ENCODE measurements at places on chromosomes 16 and 17. TPM values are rescaled to one million over a fixed set of nuclear protein-coding genes. Genes with fewer than 3 reads are reported as not detected.

DNA sequence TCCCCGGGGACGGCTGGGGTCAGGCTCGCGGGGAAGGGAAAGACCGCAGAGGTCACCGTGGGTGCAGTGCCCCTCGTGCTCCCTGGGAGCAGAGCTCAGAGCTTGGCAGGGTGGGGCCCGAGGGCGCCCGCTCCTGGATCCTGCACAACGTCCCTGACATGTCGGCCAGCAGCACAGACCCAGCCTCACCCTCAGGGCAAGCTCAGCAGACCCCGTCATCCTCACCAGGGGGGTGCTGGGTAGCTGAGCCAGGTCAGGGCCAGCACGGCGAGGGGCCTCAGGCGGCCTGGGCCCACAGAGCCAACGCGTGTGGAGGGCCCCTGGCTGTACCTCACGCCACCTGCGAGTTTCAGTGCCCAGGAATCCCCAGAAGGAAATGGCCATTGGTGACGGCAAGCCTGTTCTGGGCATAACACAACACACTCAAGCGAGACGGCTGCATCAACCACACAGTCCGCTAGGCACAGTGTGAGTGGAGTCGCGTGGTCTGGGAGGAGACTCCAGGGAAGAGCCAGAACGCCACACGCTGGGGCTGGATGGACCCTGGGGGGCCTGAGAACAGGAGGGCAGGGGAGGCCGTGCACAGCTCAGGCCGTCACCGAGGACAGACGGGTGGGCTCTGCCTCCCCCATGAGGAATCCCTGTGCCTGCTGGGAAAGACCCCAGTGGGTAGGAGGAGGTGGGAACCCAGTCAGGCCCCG lies 60.3 kb downstream of the ZNF778 start:
- no peak for DNase-seq

Gene STAT5B
- 129 TPM for total RNA-seq

- no peak for DNase-seq
Observed at GRCh38 chr17:7392696-7393612, 1.4 kb downstream of the PLSCR3 start.

DNA sequence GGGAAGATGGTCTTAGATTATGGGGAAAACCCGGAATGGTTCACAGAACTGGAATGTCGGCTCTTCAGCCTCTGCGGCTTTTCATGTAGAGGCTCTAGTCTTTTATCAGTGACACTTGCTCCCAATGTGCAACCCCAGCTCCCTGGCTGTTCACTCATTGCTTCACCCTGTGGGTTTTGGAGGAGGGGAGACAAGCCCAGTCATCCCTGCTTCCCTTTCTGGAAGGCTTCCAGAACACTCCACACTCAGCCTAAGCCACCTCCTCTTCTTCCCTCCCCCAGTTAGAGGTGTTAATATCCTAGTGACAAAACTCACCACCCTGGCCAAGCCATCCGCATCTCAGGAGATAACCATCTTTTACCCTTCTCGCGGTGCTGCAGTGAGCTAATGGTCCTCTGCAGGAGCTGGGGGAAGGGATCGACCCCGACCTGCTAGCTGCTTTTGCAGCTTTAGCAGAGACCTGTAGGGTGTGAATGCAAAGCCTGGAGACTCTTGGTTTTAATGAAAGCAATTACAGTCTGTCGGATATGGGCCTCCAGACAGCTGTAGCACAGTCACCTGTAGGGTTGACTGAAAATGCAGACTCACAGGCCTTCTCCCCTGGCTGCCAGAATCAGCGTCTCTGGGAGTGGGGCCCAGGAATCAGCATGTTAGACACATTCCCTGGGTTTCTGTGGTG lies 24.3 kb upstream of the LASP1NB start:
- peak; percentile 60 for DNase-seq

GRCh38 chr17:43892647-43892952 lies 14.7 kb downstream of the MPP2 start:
- DNase-seq, result no peak

Gene SDR42E2
- total RNA-seq, result 0.14 TPM

GRCh38 chr17:80455336-80455710 lies 21.1 kb downstream of the NPTX1 start:
- peak; percentile 56 for DNase-seq

DNA sequence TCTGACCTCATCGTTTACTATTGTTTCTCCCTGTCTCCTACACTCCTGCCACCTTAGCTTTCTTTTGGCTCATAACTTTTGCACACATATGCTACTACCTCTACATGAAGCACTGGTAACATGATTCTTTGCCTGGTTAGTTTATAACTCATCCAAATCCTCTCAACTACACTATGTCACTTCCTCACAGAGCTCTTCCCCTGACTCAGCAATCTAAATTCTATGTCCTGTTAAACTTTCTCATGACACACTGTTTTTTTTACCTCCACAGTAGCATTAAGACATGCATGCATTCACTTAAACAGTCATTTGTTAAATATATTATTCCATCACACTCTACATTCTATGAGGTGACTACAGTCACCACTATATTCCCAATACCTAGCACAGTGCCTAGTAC lies 19.7 kb downstream of the APPBP2 start:
- no peak for DNase-seq

Gene CCL7
- total RNA-seq, result not detected

Gene DYNLRB2
- total RNA-seq, result not detected

Gene PMFBP1
- total RNA-seq, result 1.2 TPM

- no peak for DNase-seq
Observed at GRCh38 chr17:82243648-82244412, 15.0 kb downstream of the SLC16A3 start.

DNA sequence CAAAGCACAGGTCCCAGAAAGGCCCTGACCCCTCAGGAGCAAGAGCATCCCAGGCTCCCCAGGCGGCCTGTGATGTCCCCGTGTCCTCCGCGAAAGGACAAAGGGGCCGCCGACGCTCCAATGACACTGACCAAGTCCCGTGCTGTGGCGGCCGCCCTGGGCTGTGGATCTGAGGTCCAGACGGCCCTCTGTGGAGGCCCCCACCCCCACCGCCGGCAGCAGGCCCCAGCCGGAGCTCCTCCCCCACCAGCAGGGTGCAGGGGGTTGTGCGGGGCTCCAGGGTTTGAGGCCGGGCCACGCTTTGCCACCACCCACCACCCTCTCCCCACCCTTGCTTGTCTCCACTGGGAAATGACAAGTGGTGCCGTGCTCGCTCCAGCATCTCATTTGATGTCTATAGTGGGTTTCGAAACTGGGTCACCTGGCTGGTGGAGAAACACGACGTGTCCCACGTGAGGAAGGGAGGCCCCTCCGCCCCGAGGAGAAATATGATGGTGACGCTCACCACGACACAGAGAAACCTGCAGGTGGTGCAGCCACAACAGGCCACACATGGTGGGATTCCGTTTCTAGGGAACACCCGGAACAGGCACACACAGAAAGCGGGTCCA lies 31.2 kb upstream of the ZNF469 start:
- DNase-seq, result no peak

GRCh38 chr17:82984751-82985427 lies 94.5 kb upstream of the METRNL start:
- no peak for DNase-seq

- no peak for DNase-seq
Observed at GRCh38 chr17:71055128-71055527, 885.8 kb downstream of the KCNJ2 start.

DNA sequence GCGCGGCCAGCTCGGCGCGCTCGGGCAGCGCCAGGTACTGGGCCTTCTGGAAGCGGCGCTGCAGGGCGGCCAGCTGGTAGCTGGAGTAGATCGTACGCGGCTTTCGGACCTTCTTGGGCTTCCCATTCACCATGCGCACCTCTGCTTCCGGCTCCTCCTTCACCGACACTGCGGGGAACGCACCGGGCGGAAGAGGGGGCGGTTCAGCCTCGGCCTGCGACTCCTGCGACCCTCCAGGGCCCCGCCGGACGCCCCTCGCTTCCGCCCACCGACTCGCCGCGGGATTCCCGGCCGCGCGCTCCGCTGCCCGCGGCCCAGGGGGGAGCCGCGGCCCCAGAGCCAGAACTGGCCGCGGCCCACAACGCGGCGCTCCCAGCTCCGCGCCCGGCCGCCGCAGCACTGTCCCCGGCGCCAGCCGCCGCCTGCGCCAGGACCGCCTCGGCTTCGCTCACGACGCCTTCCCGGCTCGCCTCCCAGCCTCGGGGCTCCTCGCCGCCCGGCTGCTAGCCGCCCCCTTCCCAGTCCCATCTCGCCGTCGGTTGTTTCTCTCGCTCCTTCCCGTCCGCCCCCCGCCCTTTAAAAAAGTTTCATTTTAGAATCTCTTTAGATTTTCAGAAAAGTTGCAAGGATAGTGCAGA lies 1.5 kb downstream of the DLX3 start:
- peak; percentile 55 for DNase-seq

- DNase-seq, result no peak
Observed at GRCh38 chr16:15983898-15984297, 34.5 kb downstream of the ABCC1 start.

DNA sequence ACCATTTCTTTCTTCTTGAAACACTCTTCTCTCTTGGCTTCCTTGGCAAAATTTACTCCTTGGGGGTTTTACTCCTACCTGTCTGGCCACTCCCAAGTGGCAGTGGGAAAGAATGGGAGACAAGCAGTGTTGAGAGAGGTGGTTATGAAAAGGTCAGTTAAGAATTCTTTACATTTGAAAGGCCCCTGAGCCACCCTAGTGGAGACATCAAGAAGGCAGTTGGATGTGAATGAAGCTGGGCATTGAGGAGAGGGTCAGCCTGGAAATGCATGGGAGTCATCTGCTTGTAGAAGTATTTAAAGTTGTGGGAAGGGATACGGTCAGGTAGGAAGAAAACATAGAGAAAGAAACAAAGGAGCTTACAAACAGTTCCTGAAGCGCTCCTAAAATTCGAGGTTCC lies 42.3 kb upstream of the CCNF start:
- no peak for DNase-seq

- peak; percentile 80 for DNase-seq
Observed at GRCh38 chr16:50666658-50667496, 14.2 kb downstream of the SNX20 start.

Gene AMFR
- total RNA-seq, result 35.9 TPM

DNA sequence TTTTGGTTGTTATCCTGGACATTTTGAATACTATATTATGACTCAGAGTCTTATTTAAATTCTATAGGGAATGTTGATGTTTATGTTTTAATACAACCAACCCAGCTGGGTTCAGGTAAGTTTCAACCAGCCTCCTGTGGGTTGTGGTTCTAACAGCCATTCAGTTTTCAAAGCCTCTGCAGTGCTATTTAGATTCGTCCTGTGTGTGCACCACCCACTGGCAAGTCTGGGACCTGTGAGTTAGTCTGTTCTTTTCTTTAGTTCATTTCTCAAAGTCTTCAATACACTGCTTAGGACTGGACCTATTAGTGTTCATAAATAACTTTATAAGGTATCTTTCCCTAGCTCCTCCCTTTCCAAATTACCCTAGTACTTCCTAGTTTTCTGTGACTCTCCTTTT lies 170.6 kb downstream of the TMEM132E start:
- no peak for DNase-seq

- DNase-seq, result no peak
Observed at GRCh38 chr16:75248536-75249380, 2.7 kb downstream of the BCAR1 start.

DNA sequence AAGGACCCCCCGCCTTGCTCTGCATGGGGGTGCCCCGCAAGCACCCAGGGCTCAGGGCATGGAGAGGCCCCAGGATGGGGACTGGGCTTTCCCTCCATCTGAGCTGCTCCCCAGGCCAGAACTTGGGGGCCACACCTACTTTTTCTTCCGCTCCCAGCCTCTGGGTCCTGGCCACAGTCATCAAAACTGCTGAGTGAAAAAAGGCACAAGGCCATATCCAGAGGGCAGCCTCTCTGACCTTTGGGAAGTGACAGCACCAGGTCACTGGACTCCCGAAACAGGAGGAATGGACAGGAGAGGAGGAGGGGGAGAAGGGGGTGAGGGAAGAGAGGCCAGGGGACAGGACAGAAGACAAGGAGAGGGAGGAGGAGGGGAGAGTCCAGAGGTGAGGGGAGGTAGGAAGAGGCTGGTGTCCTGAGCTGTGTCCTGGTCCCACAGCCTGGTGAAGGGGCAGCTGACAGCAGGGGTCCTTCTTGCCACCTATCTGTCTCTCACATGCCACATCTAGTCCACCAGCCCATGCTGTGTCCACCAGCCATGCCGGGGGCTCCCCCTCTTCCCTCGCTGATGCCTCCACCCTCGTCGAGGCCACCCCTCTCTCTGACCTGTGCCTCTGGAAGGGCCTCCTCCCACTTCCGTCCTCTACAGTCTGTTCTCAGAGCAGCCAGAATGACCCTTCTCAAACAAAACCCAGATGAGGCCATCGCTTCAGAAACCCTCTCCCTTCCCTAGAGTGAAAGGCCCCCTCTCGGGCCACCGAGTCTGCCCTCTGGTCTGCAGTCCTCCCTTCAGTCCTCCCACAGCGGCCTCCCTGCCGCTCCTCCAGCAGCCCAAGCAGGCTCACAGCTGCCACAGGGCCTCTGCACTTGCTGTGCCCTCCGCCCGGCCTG lies 73.9 kb upstream of the TOB1 start:
- no peak for DNase-seq

DNA sequence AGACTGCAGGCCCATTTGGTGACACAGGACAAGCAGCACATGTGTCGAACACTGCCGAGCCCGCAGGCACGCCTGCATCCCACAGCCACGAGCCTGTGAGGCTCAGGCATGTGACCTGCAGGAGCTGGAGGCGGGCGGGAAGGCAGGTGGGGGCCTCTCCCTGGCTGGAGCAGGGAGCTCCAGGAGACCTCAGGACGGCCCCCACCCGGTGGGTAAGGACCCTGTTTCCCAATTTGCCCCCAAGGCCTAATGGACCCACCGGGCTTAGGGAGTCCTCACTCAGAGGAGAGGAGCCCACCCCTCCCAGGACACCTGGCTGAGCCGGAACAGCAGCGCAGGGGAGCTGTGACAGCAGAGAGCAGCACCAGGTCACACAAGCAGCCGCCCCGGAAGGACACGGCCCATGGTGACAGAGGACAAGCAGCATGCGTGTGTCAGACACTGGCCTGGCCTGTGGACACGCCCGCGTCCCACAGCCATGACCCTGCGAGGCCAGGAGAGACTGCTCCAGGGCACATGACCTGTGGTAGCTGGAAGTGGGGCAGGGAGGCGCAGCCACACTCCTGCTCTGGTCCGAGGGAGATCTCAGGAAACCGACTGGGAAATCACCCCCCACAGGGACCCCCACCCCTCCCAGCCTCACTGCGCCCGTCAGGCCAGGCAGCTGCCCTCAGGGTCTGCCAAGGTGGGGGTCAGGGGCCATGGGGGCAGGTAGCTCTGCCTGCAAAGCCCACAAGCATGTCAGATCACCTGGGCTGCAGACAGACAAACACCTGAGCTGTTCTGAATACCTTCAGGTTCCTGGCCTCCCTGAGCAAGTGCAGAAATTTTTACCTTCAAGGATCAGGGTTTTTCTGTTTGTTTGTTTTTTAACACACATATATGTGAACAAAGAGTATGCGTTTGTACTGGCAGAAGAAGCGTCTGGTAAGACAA lies 2.4 kb downstream of the SPSB3 start:
- no peak for DNase-seq

Gene ERCC4
- total RNA-seq, result 13.3 TPM

GRCh38 chr17:39867084-39867879 lies 720 bp upstream of the ZPBP2 start:
- peak; percentile 79 for DNase-seq

Gene SPNS3
- 24.7 TPM for total RNA-seq

Gene VEZF1
- 19.6 TPM for total RNA-seq

GRCh38 chr17:58153671-58154070 lies 5.5 kb downstream of the OR4D1 start:
- DNase-seq, result no peak

- DNase-seq, result no peak
Observed at GRCh38 chr17:33330877-33331276, 37.8 kb upstream of the ASIC2 start.

- no peak for DNase-seq
Observed at GRCh38 chr16:54954220-54954619, 23.6 kb downstream of the IRX5 start.

GRCh38 chr16:89576153-89577054 lies 846 bp downstream of the CPNE7 start:
- DNase-seq, result no peak

GRCh38 chr17:36931697-36932382 lies 5.4 kb upstream of the LHX1 start:
- no peak for DNase-seq
